ENCODE measurements at places on chromosomes 2 and 18. TPM values are rescaled to one million over a fixed set of nuclear protein-coding genes. Genes with fewer than 3 reads are reported as not detected.

DNA sequence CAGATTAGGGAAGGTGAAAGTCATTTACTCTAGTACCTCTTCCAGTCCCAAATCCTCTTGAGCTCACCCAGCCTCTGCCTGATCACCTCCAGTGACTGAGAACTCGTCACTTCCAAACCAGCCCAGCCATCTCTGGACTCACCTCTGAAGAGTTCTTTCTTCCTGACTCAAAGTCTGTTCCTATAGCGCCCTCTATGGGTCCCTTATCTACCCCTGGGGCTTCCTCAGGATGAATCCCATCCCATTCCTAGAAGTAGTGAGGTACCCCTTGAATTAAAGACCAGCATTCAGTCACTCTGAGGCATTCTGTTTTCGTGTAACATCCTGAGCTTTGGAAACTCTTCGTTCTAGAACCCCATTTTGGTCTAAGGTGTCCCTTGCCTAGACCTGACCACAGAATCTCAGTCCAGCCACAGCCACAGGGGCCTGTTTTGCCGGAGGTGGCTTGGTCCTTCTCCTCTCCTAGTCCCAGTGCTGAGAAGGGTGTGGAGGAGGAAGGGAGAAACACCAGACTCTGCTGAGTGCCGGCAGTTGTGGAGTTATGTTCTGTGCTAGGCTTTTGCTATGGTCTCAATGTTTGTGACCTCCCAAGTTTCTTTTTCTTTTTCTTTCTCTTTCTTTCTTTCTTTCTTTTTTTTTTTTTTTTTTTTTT, 32.7 kb downstream of the SIX3 start:
- no peak for DNase-seq

The RGPD4 gene
- polyA plus RNA-seq: 0.05 TPM

DNA sequence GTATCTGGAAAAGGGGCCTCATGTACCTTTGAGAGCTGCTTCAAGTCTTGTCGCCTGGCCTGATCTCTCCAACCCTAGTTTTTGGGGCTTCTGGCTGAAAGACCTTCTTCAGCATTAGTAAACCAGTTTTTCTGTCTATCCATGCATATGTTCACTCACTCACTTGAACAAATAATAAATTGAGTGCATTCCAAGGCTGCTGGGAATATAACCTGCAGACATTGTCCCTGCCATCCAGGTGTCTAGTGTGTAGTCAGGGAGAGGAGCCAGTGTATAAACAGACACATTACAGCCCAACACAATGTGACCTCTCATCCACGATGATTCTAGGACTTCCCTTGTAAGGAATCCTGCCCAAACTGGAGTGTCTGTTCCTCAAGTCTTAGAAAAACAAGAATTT, 262.1 kb downstream of the PRKCE start:
- no peak for DNase-seq

- no peak for DNase-seq
These were observed 89.1 kb upstream of the MBOAT2 start for GRCh38 chr2:9092383-9093282.

- no peak for DNase-seq
These were observed 139.8 kb downstream of the OLA1 start for GRCh38 chr2:174108579-174108978.

DNA sequence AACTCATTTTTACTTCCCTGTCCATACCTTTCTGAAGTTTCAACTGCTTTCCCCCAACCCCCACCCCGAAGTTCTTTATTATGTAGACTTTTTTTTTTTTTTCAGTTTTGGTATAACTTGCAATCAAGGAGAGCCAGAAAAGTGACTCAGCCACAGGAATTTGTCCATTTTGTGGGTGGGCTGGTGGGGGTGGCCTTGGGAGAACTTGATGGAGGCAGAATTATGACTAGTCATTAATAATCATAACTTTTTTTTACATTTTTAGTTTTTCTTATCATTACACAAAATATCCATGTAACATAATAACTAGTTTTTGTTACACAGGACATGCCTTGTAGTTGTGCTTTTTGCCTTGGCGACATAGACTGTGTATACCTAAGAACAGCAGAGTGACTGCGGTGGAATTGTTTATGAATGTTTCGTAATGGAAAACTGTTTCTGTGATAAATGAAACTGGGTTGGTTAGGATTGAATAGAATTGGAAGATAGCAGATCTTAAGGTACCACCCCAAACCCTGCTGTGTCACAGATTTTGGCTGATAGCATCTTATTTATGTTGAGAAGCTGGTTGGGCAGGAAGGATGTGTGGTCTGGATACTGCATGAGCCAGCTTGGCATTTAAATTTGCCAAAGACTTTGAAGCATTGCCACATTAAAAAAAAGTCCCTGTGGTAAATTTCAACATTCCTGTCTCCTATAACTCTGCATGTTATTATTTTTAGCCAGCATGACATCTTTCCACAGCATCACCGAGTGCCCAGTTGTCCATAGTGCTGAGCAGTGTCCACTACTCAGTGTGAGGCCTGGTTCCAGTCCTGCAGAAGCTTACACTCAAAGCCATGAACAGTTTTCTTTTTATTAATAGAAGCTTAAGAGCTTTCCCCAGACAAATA, 30.7 kb downstream of the LYPD6B start:
- peak; percentile 9 for DNase-seq

DNA sequence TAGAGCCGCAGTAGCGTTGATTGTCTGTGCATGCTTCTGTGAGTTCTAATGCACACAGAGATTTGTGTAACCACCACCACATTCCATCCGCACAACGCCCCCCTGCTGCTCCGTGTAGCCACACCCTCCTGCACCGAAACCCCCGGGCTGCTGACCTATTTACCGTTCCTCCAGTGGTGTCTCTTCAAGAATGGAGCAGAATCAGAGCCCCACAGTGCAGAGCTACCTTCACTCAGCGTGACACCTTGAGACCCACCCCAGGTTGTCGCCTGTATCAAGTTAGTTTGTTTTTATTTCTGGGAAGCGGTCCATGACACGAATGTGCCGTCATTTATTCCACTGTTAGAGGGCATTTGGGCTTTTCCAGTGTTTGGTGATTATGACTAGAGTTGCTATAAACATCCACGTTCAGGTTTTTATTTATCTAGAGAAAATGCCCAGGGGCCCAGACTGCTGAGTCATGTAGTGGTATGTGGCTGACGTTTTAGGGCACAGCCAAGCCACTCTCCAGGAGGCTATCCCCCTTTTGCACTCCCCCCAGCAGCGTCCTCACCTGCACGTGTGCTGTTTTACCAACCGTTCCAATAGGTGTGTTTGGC, 266.8 kb downstream of the NDUFA10 start:
- no peak for DNase-seq

- no peak for DNase-seq
These were observed 96.9 kb upstream of the RMP24 start for GRCh38 chr18:35875566-35875965.

The RAB27B gene
- polyA plus RNA-seq: 1.7 TPM

The LYPD6B gene
- 1.4 TPM for polyA plus RNA-seq

DNA sequence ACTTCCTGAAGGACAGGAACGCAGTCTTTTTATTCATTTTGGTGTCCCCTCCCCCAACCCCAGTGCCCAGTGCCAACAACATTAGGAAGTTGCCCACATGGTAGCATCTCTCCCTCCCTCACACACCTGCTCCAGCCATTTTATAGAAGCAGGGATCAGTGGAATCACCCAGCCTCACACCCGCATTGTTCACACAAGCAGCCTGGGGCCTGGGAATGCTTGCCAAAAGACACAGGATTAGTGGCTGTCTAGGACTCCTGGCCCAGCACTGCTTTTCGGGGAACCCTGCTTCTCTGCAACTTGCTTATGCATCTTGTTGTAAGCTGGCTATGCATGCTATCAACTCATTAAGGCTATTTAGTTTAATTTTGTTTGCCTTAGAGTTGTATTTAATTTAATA, 17.9 kb downstream of the TMEM37 start:
- DNase-seq: no peak

GRCh38 chr18:78743078-78743477, 236.5 kb upstream of the SALL3 start:
- DNase-seq: no peak
